ENCODE measurements at places on chromosomes 7 and 10.

DNA sequence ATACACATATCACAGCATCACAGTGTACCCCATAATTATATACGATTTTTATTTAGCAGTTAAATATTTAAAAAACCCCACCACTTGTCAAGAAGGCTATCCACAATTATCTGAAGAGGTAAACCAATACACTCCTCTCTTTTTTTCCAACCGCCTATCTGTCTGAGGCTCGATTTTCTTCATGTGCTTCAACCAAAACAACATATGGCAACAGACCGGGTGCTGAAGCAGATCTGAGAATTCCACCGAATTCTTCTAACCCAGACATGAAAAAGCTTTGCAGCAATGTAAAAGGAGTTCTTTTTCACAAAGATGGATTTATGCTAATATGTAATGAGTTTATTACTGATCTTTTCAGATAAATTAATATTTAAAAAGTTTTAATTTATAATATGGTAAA is 132.4 kb upstream of the RHEB start:
- no peak for DNase-seq

DNA sequence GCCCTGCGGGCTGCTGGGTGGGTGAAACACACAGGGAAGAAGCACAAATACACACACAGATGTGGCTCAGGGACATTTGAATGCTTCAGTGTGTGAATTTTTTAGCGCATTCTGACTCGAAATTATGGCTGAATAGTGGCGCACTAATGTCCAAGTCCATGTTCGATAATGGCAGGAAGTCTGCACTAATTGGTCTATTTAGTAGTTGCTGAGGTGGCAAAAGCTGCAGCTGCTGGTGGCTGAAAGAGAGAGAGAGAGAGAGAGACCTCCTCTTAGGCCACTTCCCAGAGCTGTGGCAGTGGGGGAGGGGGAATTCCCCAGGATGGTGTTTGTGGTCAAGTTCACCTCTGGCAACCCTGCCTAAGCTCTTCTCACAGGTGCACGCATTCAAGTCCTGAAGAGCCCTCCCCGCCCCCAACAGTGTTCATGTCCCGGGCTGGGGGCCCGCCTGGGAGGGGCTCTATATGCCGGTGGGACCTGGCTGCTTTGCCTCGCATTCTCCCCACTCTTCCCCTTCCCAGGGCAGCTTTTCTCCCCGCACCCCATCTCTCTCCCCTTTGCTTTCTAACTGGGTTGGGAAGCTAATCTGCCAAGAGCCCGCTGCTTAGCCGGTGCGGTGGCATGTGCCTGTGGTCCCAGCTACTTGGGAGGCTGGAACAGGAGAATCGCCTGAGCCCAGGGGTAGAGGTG is 6.0 kb upstream of the MNX1 start:
- DNase-seq = no peak

- no peak for DNase-seq
These were observed 438 bp downstream of the ARID5B start for GRCh38 chr10:61901829-61902444.

DNA sequence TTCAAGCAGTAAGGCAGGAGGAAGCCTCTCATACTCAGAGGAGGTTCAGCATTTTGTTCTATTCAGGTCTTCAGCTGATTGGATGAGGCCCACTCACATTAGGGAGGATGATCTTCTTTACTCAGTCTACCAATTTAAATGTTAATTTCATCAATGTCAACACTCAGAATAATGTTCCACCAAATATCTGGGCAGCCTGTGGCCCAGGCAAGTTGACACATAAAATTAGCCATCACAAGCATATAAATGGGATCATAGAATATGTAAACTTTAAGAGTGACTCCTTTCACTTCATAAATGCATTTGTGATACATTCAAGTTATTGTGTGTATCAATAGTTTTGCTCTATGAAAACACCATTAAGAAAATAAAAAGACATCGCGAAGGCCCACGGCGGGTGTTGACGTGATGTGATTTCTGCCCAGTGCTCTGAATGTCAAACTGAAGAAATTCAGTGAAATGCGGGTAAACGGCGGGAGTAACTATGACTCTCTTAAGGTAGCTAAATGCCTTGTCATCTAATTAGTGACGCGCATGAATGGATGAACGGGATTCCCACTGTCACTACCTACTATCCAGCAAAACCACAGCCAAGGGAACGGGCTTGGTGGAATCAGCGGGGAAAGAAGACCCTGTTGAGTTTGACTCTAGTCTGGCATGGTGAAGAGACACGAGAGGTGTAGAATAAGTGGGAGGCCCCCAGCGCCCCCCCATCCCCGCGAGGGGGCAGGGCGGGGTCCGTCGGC is 536.1 kb upstream of the AUTS2 start:
- no peak for DNase-seq

DNA sequence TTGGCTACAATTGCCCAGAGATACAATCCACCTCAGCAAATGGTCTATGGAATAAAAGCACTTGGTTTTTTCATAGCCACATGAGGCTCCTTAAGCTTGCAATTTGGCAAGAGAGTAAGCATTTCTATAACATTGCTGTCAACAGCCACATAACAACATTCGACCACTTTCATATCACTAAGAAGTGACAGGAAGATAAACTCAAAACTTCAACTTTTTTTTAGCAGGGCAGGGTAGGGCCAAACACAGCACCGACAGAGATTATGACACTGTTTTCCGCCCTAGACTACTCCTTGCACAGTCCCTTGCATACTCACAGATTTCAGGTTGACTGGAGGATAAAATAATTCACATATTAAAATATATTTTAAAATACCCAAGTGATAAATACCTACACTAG is 185.4 kb downstream of the JAZF1 start:
- DNase-seq = no peak

- no peak for DNase-seq
These were observed 23.0 kb upstream of the EGFR start for GRCh38 chr7:54995610-54996363.

GRCh38 chr7:30462179-30462578 is 16.4 kb downstream of the NOD1 start:
- DNase-seq = no peak

DNA sequence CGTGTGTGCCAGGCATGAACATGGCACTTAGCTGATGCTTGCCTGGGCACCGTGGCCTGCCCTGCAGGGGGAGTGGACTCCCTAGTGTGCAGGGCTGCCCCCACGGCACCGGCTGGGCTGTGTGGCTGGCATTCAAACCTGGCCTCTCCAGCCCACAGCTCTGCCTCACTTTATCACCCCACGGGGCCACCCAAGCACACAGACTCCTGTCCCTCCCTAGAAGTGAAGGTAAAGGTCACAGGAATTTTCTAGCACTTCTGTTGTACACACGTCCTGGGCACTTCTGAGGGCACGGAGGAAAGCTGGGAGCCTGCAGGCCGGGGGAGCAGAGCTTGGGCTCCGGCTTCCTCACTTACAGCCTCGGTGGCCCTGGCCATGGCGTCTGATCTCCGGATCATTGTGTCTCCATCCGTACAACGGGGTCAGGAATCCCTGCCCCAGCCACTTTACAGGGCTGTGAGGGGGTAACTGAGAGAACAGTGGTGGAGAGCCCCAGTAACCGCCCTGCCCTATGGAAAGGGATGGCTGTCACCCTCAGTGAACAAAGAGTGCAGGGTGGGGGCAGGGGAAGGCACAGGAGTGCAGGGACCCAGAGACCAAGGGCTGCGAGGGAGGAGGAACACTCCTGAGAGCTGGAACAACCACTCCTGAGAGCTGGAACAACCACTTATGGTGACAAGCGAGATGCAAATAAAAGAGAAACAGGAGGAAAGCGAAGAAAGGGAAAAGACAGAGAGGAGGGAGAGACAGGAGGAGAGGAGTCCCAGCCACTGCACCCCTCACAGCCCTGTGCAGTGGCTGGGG is 3.9 kb upstream of the PYROXD2 start:
- DNase-seq = no peak

GRCh38 chr10:44946205-44946604 is 13.4 kb upstream of the RASSF4 start:
- no peak for DNase-seq
